ENCODE measurements at places on chromosomes 5 and 9.

DNA sequence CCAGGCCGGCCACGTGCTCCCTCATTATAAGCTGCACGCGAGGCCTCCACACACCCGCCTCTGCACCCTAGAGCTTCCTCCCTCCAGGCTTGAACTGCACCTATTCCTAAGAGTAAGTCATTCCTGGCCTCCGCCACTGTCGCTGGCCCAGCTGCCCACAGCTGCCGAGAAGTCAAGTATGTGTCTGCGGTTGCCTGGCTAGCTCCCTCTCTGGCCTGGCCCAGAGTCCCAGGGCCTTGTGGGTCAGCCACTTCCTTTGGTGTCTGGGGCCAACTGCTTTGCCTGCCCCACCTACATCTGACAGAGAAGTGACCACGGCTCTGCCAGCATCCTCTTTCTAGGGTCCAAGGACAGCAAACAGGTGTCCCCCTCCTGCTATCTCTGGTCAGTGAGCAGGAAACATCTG lies 18.3 kb downstream of the ABO start:
- DNase-seq: no peak

- DNase-seq: no peak
These were observed 33.3 kb upstream of the SLCO6A1 start for GRCh38 chr5:102532123-102532522.

DNA sequence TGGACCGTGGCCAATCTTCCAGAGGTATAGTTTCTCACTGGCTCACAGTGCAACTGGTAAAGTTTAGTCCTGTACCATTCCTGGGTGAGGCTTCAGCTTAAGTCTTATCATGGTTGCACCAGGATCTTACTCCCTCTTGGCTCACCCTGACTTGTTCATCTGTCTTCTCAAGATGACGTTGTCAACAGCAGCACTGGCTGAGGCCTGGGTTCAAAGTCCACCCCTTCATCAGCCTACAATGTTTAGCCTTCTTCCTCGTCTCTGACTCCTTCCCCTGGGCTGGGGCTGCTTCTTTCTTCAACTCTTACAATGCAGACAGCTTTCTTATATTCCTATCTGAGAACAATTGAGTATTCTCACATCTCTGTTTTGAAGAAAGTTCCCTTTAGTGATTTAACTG lies 311.1 kb upstream of the CLINT1 start:
- DNase-seq: no peak

DNA sequence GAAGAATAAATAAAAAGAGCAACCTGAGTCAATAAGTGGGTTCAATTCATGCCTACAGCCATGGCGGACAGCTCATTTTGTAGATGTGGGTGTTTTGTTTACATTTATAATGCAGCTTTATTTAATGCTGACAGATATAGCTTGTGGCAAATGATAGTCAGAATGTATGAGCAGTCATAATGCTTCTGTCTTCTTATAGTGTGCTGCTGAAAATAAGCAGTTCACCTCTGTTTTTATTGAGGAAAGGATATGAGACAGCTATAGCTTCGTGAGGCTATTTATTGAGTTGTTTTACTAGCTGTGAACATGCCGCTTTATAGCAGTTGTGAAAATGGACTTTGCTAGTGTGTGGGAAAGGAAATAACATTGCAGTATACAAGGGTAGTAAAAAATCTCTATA lies 147.4 kb downstream of the PBX3 start:
- DNase-seq: no peak

GRCh38 chr9:121693388-121693670 lies 41.9 kb downstream of the DAB2IP start:
- no peak for DNase-seq

- DNase-seq: no peak
These were observed 31.7 kb downstream of the AP3S1 start for GRCh38 chr5:115873392-115873791.

DNA sequence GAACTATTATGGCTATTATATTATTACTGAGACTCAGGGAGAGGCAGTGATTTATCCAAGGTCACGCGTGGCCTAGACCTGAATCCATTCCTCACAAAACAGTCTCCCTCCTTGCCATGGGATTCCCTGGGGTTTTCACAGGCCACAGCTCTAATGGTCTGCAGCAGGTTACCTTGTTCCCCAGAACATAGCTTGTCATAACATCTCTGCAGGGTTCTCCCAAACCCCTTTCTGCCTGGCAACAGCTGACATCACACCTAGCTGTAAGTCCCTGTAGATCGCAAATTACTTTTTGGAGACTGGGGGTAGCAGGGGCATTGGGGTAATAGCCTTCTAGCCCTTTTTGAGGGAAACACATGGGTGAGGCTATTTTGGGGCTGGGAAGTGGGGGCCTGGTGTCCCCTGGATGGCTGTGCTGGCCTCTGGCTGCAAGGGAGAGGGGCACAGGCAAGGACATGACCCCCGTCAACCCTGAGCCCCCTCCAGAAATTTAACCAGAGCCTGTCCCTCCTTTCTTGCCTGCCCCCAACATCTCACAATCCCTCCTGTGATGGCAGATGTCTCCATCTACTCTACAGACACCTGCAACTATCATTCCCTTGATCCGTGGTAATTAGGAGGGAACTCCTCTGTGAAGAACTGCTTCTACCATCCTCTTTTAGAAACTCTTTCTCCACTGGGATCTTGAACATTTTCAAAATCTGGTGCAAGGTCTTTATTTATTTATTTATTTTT lies 1.3 kb downstream of the CD74 start:
- DNase-seq: peak; percentile 48

DNA sequence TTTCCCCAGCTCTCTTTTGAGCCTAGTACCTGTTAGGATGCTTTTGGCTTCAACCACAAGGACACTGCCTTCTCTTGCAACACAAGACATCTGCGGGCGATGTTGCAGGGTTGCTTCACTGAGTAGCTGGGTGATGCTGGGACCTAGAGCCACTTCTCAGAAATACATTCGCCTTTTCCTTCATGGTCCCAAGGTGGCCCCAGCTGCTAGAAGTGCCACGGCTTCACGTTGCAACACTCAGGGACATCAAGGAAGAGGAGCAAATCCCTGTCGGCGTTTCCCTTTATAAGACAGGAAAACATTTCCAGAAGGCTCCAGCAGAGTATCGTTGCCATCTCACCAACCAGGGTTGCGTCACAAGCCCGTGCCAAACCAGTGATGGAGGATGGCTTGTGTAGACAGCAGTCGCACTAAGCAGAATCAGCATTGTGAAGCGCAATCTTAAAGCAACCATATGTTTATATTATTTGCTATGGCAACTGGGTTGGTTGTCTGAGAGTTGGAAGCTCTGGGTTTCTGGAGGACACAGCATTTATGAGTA lies 62.7 kb downstream of the ANKRD33B start:
- DNase-seq: no peak

Data from activated CD8-positive, alpha-beta memory T cell treated with anti-CD3 and anti-CD28 coated beads for 1 hour (primary cell).